ENCODE measurements at places on chromosomes 11 and 22.

DNA sequence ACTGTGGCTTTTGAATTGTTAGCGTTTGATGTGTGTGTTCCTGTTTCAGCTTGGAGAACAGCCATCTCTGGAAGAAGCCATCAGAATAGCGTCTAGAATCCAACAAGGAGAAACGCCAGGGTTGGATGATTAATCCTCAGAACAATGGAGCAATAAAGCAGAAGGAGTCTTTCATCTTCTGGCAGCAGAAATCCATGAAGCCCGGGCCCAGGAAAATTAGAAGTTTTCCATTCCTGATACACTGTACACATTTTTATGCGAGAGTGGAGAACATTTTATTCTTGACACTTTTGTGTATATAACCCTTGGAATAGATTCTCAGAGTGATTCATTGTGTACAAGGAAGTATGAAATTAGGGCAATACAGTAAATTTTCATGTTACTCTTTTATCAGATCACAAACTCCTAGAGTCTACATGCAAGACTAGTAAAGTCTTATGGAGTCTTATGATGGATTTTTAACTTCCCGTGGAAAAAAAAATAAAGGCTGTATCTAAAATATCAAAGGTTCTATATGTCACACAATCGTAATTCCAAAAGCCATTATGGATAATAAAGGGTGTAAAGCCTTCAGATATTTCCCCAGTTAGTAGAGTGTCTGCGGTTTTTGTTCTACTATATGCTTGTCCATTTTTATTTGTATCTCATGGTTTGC, 45.9 kb upstream of the WEE1 start:
- peak; percentile 82 for DNase-seq

GRCh38 chr11:31355817-31356216, 13.7 kb downstream of the DCDC1 start:
- no peak for DNase-seq

DNA sequence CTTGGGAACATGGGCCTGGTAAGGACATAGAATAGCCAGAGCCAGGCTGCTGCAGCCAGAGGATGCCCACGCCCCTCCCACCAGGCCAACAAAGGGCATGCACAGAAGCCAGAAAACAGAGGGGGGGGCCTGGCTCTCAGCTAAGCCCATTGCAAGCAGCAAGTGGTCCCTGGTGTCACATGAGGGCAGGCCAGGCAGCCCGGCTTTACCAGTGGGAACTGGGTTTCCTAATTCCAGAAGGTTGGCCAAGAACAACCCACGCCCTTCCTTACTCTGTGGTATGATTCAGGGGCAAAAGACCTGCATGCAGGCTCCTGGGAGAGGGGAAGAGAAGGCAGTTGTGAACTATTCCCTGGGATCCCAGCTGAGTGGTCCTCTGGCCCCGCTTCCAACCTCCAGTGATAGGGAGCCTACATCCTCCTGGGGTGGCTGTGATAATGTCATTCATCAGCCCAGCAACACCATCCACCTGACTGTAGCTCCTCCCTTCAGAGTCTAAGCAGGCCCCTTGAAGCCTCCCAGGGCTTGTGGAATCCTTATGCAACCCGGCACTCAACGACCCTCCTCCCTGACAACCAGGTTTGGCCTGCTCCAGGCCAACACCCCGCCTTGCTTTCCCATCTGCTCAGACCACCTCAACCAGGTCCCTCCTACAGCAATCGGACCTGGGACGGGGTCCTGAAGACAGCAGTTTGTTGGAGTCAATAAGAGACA, 62.1 kb upstream of the LMO1 start:
- DNase-seq: no peak

GRCh38 chr11:75147875-75148263, 3.0 kb upstream of the SLCO2B1 start:
- no peak for DNase-seq

GRCh38 chr11:126210871-126211235, 597 bp downstream of the RPUSD4 start:
- no peak for DNase-seq

DNA sequence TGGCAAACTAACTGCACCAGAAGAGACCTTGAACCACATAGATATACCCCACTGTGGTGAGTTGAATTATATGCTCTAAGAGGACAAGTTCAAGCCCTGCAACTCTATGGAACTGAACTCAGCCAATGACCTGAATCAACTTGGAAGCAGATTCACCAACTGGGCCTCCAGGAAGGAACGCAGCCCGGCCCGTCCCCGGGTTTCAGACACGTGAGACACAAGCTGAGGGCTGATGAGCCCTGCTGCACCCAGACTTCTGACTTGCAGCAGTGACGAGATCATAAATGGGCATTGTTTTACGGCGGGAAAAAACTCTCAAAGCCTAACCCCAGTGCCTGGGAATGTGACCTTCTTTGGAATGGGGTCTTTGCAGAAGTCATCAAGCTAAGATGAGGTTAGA, 28.5 kb upstream of the GAL start:
- DNase-seq: no peak

DNA sequence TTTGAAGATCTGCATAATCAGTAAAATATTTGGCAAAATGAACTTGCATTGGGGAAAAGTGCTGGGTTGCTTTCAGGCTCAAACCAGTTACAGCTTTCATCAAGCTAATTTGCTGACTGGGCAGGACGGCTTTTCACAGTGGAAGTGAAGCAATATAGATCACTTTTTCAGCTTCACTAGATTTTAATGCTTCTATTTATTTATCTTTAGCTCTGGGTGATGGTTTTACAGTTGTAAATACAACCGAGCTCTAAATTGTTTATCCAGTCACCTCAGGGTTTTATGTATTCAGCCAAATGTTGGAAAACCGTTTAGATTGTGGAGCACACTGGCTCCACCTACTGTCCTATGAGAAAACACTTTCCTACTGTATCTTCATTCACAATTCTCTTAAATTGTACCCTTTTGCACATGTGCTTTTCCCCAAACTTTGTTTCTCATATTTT, 58.2 kb downstream of the ACER3 start:
- peak; percentile 55 for DNase-seq

GRCh38 chr11:114155116-114155515, 95.6 kb downstream of the ZBTB16 start:
- DNase-seq: no peak

GRCh38 chr22:27752771-27753170, 48.8 kb downstream of the MN1 start:
- peak; percentile 73 for DNase-seq

DNA sequence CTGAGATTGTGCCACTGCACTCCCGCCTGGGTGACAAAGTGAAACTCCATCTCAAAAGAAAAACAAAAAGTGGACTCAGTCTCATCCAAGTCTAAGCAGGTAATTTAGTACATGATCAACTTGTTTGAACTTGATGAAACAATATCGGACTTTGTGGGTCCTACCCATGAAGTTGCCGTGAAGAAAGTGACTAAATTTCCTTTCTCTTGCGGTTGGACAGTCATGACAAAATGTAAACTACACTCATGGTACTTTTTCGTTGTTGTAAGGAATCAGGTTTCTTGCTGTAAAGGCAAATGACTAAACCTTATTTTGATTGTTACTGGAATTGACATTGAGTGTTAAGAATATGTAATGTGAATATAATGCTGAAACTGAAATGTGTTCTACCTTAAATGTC, 164.5 kb upstream of the PLET1 start:
- DNase-seq: no peak

DNA sequence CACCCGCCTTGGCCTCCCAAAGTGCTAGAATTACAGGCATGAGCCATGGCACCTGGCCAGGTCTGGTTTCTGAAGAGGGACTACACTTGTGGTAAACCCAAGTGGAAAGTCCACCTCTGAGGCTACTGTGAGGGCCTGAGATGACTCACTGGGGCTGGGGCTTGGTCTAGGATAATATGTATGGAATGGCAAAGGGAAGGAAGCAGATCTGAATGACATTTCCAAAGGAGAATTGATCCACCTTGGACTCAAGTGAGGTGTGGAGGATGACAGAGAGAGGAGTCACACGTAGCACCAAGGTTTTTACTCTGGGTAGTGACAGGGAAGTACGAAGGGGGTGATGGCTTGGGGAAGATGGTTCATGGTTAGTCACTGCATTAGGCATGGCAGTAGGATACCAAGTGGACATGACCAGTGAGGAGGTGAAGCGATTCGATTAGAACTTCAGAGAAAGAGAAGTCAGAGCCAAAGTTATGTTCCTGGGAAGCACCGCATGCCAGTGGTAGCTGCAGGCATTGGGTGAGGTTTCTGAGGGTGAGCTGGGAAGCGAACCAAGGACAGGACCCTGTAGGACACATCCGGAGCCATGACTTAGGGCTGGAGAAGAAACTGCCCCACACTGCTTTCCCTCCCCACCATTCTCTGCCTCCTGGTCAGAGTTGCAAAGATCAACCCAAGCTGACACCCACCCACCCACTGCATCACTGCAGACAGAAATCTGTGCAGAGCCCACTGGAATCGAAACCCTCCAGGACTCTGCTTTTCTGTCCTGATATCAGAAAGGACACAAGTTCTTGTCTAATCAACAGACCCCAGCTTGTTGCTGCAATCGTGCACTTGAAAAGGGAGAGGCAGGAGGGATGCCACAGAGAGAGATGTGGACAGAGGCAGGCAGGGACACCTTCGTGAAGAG, 13.0 kb upstream of the BCL9L start:
- peak; percentile 27 for DNase-seq

- no peak for DNase-seq
Observed at GRCh38 chr22:17997456-17997855, 26.9 kb downstream of the MICAL3 start.

GRCh38 chr11:33867996-33868646, 23.8 kb downstream of the LMO2 start:
- no peak for DNase-seq

- no peak for DNase-seq
Observed at GRCh38 chr11:60761436-60762190, 4.9 kb downstream of the MS4A15 start.

DNA sequence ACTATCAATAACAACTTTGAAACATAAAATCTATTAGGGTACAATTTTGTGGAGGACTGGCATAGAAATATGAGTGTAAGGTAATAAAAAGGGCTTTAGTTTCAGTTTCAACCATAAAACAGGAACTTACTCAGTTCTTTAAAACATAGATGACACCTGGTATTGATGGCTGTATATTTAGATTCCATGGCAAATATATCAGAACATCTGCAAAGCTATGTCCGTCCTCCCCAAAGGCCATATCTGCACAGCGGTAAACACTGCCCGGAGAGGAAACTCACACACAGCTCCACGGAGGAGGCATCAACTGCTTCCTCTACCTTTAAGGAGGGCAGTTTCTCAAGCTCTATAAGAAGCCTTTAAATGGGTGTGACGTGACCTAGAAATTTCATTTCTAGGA, 993.3 kb downstream of the BRD1 start:
- DNase-seq: no peak

- no peak for DNase-seq
Observed at GRCh38 chr11:13367115-13367514, 89.5 kb downstream of the BMAL1 start.

GRCh38 chr11:116240710-116241109, 532.1 kb downstream of the BUD13 start:
- DNase-seq: peak; percentile 8

GRCh38 chr11:92050305-92050704, 174.3 kb upstream of the FAT3 start:
- DNase-seq: no peak

- peak; percentile 80 for DNase-seq
Observed at GRCh38 chr22:39351689-39352214, 2.0 kb downstream of the SYNGR1 start.

DNA sequence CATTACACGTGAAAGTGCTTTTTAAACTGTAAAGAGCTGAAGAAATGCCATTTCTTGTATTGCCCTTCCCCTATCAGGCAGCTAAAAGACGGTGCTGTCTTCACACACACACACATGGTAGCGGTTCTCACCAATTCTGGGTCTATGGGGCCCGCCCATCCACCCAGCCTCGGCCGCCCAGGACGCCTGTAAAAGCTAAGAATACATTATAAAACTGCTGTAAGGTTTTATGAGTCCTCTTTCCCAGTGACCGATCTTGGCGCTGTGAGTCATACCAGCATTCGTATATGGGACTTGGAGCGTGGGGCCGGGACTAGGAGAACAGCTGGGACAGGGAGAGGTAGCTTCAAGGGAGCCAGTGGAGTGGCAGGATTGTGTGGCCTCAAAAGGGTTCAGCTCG, 149.7 kb upstream of the CADM1 start:
- peak; percentile 3 for DNase-seq

DNA sequence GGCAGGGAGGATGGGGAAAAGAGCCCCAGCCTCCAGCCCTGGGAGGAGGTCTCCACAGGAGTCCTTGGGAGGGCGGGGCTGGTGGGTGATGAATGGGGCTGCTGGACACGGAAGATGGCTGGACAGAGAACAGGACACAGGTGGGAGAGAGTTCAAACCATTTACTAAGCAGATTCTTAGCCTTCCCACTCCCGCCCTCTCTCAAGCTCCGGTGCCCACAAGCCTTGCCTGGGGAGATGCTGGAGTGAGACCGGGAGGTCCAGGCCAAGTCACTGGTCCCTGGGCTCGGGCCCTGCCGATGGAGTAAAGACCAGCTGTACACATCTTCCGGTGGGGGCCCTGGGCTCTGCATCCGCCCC, 1.4 kb downstream of the CLDN5 start:
- DNase-seq: no peak

DNA sequence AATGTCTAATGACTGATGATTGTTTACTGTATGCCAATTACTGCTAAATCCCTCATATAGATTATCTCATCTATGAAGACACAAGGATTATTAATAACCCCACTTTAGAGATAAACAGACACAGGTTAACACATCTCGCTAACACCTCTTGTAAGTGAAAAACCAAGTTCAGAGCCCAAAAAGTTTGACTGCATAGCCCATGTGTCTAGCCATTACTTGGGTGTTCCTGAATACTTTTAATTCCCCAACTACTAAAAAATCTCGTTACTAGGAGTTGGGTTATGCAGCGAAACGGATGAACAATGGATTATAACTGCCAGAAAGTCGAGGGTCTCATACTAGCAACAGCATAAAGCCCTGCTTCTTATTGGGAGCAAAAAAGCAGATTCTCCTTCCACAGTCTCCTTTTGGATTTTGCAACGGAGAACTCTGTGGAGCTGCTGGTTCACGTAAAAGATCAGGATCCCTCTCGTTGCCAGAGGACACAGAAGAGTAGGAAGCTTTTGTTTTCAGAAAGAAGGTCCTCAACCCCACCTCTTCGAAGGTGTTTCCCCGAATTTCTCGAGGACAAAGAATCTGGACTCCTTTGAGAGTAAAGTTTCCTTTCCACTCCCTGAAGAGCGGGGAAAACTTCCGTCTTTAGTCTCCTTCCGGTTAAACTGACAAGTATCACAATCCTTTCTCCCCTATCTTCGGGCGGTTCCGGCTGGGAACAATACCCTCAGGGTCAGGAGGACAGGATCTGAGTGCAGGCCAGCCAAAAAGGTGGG, 979 bp downstream of the ZBED5 start:
- no peak for DNase-seq

DNA sequence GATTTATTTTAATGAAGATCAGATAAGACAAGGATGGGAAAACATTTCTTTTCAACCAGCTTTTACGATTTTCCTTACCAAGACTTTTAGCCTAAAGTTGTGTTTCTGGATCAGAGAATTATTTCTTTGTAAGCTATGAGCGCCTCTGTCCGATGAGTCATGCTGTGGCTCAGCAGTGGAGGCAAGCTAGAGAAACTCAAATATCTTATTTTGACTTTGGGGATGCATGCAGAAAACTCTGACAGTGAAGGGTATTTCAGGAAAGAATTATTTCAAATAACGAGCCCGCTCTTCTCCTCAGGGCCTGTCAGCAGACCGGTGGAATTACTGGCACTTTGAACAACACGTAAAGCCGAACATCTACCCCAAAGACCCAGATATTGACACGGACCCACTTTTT, 77.9 kb upstream of the OR5AK2 start:
- no peak for DNase-seq

GRCh38 chr11:120562806-120563425, 51.4 kb downstream of the GRIK4 start:
- no peak for DNase-seq
